GM19239 (cell line): ENCODE measurements at places on chromosomes 13 and 19.
A peak's percentile ranks its signal among the peaks of the same experiment; 100 is the strongest.

GRCh38 chr13:35131471-35131870, 189.4 kb downstream of the NBEA start:
- DNase-seq = no peak

- no peak for DNase-seq
These were observed 1.2 kb upstream of the SLC25A42 start for GRCh38 chr19:19062454-19063182.

DNA sequence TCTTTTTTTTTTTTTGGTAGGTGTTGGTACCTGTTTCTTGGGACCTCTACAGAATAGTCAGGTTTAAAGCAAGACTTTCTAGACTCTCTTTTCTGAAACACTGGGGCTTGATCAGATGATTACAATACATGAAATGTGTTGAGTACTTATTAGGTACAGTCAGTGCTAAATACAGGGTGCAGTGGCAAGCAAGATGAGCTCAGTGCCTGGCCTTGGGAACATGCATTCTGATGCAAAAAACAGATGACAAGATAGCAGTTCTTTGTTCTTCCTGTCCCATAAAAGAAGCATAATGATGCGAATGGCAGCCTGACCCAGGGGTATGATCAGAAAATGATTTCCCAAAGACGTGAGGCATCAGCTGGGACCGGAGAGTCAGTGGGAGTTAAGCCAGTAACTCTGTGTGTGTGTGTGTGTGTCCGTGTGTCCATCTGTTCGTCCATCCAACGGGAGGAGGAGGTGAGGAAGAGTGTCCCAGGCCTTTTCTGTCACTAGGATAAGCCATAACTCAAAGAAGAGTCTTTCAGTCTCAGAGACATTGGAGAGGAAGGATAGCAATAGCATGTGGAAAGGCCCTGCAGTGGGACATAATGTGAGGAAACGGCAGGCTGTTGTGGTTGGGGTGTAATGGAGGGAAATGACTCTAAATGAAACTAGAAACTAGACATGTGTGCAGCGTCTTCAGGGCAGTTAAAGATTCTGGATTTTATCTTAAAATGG, 32.2 kb downstream of the SLAIN1 start:
- DNase-seq = peak; percentile 16

- no peak for DNase-seq
These were observed 58.1 kb downstream of the MYH14 start for GRCh38 chr19:50261446-50261970.

GRCh38 chr19:11108746-11109145, 19.5 kb downstream of the LDLR start:
- DNase-seq = no peak

GRCh38 chr19:3027981-3028304, 1.1 kb downstream of the TLE2 start:
- DNase-seq = no peak

DNA sequence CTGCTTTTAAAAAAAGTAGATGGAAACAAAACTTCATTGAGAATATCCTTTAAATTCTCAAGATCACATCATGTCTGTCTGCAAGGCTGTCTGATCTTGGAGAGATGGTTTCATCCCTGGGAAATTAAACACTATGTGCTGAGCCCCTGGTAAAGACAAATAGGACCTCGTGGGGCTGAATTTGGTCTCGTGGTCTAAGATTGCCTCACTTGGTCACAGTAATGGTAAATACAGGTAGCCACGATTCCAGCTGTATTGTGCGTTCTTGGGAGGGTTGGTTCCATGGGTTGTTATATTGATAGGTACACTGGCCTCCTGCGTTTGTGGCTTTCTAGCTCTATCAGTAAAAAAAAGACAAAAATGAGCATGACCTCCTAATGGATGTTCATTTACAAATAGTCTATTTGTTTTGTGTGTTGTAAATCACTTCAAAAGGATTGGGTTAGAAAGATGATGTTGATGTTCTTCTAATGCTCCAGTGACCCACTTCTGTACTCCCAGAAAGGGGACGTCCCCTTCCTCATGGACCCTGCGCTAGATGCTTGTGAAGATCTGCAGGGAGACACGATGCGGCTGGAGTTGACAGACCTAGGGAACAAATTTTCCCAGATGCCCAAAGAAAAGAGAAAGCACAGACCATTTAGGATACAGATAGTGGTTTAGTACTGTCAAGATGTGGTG, 1.8 kb downstream of the CEBPG start:
- DNase-seq = no peak

- DNase-seq = no peak
These were observed 20.4 kb upstream of the IFT88 start for GRCh38 chr13:20546556-20546955.

DNA sequence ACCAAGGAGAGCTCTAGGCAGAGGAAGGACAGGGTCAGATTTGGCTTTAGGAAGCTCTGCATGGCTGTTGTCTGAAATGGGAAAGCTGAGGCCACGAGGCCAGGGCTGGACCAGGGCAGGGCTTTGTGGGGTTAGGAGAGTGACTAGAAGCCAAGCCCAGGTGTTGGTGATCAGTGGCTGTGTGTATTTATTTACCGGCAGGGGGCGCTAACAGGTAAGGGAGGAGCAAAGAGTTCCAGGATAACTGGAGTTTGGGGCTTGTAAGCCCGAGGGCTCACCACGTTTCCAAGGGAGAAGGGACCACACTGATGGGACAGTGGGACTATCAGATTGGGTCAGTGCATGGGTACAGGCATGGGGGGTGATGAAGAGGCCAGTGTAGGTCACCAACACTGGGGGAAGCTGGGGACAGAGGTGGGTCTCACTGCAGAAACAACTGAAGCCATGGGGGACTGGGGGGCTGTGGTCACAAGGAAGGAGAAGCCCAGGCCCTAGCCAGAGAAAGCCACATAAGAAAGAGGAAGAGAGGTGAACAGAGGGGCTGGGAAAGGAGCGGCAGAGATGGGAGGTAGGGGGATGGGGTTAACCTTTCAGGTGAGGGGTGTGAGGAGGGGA, 3.9 kb downstream of the TMEM147 start:
- DNase-seq = peak; percentile 76

DNA sequence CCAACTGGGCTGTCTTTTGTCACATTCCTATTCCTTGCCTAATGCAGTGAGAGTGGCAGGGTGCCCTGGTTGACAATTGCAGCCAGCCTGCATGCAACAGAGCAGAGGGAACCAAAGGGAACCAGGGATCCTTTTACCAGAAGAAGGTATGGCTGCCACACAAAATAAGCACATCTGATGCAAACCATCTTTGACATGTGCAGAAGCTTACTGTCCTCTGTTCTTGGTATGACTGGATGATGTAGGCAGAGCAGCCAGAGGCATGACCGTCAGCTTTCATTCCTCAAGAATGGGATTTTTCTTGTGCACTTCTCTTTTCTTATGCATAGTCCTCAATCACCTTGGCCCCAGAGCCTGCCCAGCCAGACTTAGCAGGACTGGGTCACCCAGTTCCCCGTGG, 116.1 kb downstream of the UQCRFS1 start:
- no peak for DNase-seq

- no peak for DNase-seq
These were observed 257.4 kb downstream of the OLFM4 start for GRCh38 chr13:53285896-53286430.

DNA sequence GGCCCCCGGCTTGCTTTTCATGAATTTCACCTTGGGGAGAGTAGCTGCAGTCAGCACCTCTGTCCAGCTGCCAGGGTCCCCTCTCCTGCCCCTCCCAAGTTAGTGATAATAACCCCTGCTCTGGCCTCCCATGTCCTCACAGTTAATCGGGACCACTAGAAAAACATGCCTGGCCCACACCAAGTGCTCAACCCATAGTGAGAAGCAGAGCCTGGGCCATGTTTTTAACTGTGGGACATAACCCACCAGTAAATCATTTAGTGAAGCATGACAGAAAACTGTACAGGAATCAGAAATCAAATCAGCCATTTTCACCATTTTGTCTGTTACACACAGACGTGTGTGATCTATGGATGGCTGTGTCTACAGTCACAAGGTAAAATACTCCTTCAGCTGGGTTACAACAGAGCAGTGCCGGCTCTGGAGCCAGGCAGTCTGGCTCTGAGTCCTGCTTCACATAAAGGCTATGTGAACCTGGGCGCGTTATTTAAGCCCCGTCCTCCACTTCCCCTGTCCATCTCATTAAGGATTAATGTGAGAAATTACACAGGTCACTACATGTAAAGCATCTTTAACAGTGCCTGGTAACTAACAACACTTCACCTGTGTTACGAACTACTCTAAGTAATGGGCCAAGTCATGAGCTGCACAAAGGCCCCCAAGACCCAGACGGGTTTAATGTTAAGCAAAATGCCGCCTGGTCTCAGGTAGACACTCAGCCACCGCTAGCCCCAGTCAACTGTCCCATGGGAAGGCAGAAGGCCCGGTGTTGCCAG, 7.6 kb upstream of the ECH1 start:
- DNase-seq = no peak

GRCh38 chr13:52950436-52950956, 78.1 kb upstream of the OLFM4 start:
- DNase-seq = no peak

GRCh38 chr19:40322271-40322610, 26.0 kb downstream of the C19orf47 start:
- DNase-seq = no peak

DNA sequence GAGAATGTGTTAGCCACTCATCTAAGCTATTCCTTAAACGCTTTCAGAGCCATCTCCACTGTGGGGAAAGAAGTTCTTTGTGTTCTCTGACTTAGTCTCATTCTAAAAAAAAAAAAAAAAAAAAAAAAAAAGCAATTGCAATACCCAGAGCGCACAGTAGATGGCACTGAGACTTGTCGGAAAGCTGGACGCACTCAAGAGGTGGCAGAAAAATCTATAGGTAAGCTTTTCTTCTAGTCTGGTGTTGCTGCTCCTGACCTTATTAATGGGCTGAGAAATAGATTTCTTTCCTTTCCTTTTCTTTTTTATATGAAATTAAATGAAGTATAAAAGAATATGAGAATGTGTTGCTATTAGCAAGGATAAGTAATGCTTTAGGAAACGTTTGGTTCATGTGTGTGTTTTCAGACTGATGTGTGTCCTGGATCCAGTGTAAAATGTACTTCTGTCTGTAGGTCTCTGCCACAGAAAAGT, 4.7 kb upstream of the GJB2 start:
- no peak for DNase-seq

DNA sequence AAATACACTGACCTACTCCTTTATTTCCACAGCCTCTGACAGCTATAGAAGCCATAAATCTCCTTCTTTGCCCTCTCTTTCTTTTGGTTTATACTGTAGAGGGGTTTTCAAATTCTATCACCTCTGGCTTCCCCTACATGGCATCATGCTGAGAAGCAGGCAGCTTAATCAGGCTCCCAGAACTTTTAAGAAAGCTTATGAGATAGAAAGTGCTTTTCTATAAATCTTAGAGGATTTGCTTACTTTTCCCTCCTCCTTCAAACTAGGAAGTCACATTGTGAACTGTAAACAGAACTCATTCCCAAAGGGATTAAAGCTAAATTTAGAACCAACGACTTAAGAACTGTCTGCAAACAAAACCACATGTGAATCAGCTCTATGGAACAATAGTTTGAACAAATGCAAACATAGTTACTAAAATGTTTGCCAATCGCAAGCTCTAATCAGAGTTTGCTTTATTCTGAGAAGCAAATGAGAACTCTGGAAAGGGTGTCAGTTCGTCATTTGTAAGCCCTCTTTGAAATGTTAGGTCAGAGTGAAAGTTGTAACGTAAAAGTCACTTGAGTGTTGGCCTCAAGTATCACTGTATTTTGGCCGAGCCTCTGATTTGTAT, 344.1 kb downstream of the RFC3 start:
- DNase-seq = no peak

GRCh38 chr13:50461189-50461588, 382.3 kb downstream of the DLEU7 start:
- DNase-seq = no peak

GRCh38 chr13:90448466-90449037, 898.9 kb upstream of the MIR17HG start:
- no peak for DNase-seq

DNA sequence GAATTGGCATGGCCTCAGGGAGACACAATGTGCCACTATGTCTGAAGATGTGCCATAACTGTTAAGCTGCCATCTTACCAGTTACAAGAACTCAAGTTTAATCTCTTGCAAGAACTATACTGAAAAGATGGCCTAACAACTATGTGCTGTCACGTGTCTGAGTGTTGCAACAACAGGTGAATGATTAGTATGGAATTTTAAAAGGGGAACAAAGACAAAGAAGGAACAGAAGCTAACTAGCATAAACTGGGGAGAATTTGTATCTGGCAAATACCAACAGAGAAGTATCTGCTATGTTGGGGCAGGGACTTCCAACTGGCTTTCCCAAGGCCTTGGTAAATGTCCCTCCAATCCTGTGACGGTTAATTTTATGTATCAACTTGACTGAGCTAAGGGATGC, 11.5 kb upstream of the ACOD1 start:
- no peak for DNase-seq

GRCh38 chr19:47446534-47447469, 24.9 kb downstream of the SLC8A2 start:
- DNase-seq = no peak

DNA sequence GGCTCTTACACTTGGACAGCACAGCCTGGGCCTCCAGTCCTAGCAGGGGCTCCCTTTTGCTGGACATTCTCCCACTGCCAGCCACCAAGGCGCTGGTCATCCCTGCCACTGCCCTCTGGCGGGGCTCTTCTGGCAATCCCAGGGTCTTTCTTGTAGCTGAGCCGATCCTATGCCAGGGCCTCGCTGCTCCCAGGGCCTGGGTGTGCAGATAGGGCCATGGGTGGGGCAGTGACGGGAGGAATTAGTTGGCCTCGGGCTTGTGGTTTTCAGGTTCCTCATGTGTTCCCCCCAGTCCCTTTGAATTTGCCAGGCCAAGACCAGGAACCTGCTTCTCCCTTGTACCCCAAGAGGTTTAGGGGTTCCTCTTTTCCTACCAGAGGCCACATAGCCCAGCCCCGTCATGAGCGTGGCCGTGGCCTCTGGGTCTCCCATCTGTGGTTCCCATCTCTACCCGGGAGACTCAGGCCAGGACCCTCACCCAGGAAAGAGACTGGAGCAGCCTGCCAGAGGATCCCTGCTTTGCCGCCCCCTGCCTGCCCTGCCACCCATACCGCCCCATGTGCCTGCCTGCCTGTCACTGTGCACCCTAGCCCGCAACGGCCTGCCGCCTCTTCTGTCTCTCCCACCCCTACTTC, 26.2 kb downstream of the TMED1 start:
- DNase-seq = no peak

DNA sequence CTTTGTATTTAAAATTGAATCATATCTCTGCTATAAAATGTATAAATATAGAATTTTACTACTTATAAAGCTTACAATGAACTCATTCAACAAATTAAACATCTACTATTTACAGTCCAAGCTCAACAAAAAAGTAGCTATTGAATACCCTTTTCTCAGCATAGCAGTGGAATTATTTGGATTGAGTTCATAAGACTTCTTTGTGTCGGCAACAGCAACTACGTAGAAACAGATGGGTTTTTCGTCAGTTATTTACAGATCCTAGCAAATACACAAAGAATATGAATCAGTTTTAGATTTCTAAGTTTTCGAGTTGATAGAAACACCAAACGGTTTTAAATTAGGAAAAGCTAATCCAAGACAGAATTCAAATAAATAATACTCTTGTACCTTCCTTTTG, 10.4 kb upstream of the NEK3 start:
- DNase-seq = no peak
